GM23248 (cell line): ENCODE measurements at places on chromosomes 4 and X.
A peak's percentile ranks its signal among the peaks of the same experiment; 100 is the strongest.

GRCh38 chrX:127726227-127726626 lies 326.0 kb downstream of the ACTRT1 start:
- DNase-seq: no peak

- DNase-seq: peak; percentile 96
Observed at GRCh38 chr4:10096201-10096977, 20.2 kb downstream of the WDR1 start.

DNA sequence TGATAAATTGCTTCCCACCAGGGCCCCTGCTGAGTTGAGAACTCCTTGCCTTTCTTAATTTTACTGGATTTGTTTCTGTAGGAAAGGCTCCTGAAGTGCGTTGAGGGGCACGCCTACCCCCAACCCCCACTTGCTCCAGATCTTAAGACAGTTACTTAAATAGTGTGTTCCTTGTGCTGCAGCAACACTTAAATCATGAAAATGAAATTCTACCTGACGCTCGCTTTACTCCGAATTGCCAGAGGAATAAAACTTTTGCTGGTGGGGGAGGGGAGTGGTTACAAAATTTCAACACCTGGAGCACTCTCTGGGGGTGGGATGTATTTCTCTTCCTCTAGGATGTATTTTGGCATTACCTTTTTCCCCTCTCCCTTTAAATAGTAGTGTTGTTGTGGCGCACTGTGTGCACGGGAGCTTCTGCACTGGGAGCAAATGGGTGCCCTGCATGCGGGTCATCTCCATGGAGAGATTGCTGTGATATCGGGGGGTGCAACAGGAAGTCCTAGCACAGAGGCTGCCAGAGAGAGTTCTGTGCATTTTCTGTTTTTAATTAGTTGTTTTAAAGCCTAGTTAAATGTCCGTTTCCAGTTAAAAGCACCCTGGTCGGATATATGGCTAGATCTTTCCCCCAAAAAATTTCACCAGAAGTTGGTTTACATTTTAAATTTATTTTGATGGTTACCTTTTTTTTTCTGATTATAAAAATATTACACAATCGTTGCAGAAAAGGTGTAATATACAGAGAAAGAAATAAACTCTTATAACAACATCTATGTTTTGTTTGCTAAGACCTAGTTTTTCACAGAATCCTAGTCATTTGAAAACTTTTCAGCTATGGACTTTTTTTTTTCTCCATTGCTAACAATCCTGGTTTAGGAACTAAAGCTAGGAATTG lies 207.7 kb downstream of the SOWAHB start:
- DNase-seq: peak; percentile 62

GRCh38 chr4:178808106-178808505 lies 1365.9 kb upstream of the AGA start:
- DNase-seq: no peak

DNA sequence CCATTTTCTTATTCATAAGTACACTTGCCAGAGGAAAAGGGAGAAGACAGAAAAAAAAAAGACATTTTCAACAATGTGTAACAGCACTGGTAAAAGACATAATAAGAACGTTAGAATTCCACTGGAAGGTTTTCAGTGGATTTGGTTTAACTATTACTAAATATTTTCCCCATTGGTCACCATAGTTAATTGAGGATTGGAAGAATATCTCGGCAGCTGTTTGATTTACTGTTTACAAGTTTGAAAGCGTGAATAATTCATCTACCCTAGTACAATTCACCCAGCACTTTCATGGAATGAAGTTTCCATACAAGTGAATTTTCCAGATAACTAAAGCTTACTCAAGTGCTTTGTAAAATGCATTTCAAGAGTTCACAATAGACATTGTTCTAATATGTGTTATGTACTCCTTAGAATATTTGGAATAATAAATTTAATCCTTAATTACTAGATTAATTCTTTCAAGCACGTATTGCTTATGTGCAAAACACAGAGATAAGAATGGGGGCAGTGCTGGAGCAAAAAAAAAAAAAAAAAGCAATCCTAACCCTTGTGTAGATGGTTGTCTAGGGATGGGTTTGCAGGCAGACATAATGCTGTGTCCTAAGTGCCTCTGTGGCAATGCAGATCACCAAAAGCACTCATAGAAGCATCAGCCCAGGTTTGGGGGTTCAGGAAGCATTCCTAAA lies 57.1 kb downstream of the ENPEP start:
- DNase-seq: no peak

DNA sequence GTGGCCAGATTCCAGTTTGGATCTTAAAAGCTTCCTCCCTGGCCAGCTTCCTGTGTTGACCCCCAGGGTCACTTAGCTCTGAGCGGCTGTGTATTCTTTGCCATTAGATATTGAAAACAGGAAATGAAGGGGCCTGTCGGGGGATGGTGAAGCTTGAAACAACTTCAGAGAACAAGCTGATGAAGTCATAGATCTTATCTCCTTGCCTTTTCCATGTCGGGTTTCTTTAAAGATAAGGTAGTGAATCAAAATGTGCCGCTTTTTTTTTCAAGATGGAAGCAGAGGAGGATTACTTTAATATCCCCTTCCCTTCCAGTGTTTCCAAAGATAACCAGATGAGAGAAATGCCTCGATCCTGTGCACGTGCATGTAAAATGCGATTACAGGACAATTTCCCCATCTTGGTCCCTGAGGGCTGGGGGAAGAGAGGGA lies 508.5 kb downstream of the MID1IP1 start:
- DNase-seq: no peak

GRCh38 chr4:13985837-13986236 lies 358.3 kb upstream of the BOD1L1 start:
- DNase-seq: no peak

DNA sequence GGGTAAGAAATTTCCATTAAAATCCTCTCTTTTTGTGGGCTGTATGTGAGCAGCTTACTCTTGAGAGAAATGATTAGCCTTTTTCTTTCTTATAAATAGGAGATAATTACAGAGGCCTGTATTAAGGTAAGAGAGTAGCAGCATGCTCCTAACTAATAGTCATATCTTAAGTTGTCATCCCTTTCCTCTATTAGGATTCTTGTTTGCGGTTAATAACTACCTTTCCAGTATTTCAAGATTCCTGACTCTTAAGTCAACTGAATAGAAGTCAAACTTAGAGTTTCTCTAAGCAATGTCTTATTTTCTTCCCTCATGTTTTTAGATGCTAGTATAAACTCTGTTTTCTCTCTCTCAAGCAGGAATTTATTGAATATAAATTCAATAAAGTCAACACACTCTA lies 139.9 kb upstream of the GPRIN3 start:
- DNase-seq: no peak

DNA sequence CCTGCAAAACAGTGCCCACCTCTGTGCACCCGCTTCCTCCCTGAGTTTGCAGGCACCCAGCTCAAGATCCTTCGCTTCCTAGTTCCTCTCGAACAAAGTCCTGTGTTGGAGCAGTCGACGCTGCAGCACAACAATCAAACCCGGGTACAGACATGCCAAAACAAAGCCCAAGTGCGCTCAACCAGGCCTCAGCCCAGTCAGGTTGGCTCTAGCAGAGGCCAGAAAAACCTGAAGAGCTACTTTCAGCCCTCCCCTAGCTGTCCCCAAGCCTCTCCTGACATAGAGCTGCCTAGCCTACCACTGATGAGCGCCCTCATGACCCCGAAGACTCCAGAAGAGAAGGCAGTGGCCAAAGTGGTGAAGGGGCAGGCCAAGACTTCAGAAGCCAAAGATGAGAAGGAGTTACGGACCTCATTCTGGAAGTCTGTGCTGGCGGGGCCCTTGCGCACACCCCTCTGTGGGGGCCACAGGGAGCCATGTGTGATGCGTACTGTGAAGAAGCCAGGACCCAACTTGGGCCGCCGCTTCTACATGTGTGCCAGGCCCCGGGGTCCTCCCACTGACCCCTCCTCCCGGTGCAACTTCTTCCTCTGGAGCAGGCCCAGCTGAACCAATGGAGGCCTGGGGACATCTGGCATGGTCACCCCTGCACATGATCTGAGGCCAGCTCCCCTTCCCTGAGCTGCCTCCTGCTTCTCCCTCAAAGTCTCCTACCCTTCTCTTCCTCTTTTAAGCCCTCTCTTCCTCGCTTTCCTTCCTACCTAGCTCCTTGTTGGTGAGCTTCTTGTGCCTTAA lies 6.9 kb downstream of the APEX2 start:
- DNase-seq: no peak

DNA sequence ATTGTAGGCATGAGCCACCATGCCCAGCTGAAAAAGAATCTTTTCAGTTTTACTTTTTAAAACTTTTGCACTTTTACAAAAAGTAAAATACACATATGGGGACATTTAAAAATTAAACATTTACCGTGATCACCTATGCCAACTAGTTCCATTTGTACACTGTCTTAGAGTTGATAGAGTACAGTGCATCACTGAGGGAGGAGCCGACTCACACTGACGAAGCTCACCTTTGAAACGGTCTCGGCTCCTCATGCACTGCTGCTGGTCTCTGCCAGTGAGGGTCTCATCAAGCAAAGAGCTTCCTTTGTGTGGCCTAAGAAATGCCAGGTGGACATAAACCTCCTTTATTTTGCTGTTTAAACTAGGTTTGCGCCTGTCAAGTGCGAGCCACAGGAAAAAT lies 50.0 kb downstream of the GRK4 start:
- DNase-seq: no peak

DNA sequence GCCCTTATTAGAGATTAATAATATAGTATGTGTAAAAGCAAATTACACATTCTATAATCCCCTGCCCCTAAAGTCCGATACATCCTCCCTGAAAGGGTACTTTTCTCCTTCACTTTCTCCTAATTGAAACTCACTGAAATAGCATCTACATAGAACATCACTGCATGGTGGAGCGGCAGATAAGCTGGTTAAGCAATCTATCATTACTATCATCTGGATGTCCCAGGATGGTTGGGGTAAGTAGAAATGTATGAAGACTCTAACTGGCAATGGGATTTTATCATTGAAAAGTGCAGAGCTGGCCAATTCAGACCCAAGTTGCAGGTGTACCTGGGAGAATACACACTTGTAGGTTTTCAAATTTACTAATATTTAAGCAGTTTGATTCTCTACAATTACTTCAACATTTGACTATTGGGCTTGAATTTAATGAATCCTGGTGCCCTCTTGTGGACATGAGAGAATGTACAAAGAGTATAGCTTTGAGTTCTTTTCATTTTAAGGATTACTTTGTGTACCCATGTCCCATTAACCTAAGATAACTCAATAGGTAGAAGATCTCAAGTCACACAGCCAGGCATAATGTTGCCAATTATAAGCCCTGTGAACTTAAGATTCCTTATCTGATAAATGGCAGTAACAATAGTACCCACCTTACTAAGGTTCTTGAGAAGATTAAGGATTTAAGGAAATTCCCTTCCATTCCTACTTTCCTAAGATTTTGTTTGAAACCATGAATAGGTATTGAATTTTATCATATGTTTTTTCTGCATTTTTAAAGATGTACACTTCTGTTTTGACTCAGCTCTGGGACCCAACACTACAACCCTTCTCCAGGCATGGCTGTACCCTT lies 69.8 kb downstream of the SHROOM3 start:
- peak; percentile 76 for DNase-seq

- DNase-seq: peak; percentile 3
Observed at GRCh38 chr4:21947791-21948346, 703 bp downstream of the KCNIP4 start.

DNA sequence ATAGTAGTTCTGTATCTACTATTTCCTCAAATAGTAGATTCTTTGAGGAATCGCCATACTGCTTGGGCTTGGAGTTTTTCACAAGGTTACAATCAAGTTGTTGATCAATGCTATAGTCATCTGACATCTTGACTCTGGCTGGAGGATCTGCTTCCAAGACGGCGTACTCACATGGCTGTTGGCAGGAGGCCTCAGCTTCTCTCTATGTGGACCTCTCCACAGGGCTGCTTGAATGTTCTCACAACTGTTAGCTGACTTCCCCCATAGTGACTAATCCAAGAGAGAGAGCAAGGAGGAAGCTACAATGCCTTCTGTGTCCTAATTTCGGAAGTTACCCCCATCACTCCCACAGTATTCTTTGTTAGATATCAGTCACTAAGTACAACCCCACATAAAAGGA lies 10.3 kb downstream of the EGFL6 start:
- DNase-seq: peak; percentile 6

GRCh38 chr4:36206603-36207311 lies 37.6 kb downstream of the ARAP2 start:
- DNase-seq: no peak

DNA sequence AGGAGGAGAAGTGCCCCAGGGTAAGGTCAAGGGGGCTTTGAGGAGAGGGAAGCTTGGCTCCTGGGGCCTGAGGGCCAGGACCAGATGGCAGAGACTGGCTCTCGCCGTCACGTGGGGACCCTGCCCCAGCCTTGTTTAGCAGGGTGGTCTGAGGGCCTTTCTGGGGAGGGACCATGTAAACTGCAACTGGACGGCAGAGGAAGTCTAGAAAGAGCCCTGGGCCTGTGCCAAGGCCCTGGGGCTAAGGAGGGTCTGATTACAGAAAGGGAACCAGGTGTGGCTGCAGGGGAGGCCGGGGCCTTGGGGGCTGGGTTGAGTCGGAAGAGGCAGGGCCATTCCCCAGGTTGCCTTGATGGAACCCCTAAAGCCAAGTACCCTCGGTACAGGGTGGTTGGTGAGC lies 1.8 kb upstream of the HGFAC start:
- no peak for DNase-seq

GRCh38 chrX:120147537-120147936 lies 10.9 kb upstream of the RHOXF2 start:
- no peak for DNase-seq

- DNase-seq: no peak
Observed at GRCh38 chr4:12778191-12778590, 705.9 kb downstream of the RAB28 start.

- DNase-seq: peak; percentile 51
Observed at GRCh38 chr4:111399623-111400022, 745.6 kb upstream of the FAM241A start.

- peak; percentile 68 for DNase-seq
Observed at GRCh38 chrX:150569155-150569477, 695 bp downstream of the MTM1 start.

- peak; percentile 74 for DNase-seq
Observed at GRCh38 chr4:176187624-176188023, 7.8 kb downstream of the SPATA4 start.

- no peak for DNase-seq
Observed at GRCh38 chrX:152614791-152615190, 22.9 kb upstream of the GABRQ start.

- DNase-seq: no peak
Observed at GRCh38 chr4:94284889-94285288, 57.7 kb downstream of the HPGDS start.

DNA sequence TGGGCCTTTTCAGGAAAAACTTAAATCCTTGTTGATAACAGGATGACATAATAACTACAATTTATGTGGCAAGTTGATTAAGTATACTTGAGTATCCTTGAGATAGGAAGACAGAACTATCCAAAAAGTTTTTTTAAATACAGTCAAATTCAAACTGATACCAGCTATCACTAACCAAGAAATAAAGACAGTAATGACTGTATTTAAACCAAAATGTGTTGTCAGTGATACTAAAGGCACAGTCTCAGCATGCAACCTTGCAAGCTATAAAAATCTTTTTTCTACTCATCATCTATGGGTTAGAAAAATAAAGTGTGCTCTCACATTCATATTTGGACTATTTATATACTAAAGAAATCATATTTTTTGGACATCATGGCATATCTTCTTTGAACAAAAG lies 64.7 kb downstream of the PAPSS1 start:
- DNase-seq: no peak
